A549 treated with GW870086 at 1 μM for 4 hours (cell line): ENCODE measurements at places on chromosomes 16 and 17. TPM values are rescaled to one million over a fixed set of nuclear protein-coding genes. Genes with fewer than 3 reads are reported as not detected.

The TBC1D3I gene
- 0.21 to 0.45 TPM (median 0.33 TPM) in 4 of 5 replicates, not detected in the other for total RNA-seq

The GSG1L gene
- total RNA-seq = not detected in 5 replicates

The VAC14 gene
- 28.0 to 37.2 TPM (median 33.5 TPM) in 5 replicates for total RNA-seq

The SHISA6 gene
- total RNA-seq = not detected in 5 replicates

The SLC38A8 gene
- total RNA-seq = not detected in 5 replicates

The TAC4 gene
- not detected in 5 replicates for total RNA-seq

The KRT36 gene
- 0.07 TPM in 1 of 5 replicates, not detected in the others for total RNA-seq

The SETD1A gene
- total RNA-seq = 13.9 to 22.3 TPM (median 19.3 TPM) in 5 replicates

The C17orf107 gene
- 0.18 to 0.49 TPM (median 0.34 TPM) in 5 replicates for total RNA-seq

The DPEP2 gene
- not detected in 5 replicates for total RNA-seq

The TMEM97 gene
- 39.9 to 45.7 TPM (median 41.3 TPM) in 5 replicates for total RNA-seq

The OR1F1 gene
- 0.18 to 0.67 TPM (median 0.35 TPM) in 4 of 5 replicates, not detected in the other for total RNA-seq

The RGS9 gene
- 6.7 to 8.0 TPM (median 7.4 TPM) in 5 replicates for total RNA-seq

The YBX2 gene
- 0.22 to 0.91 TPM (median 0.52 TPM) in 5 replicates for total RNA-seq

The CHST4 gene
- 0.08 TPM in 1 of 5 replicates, not detected in the others for total RNA-seq

The ADAM11 gene
- total RNA-seq = 1.2 to 2.0 TPM (median 1.8 TPM) in 5 replicates

The DNAAF8 gene
- total RNA-seq = 0.75 to 1.1 TPM (median 0.79 TPM) in 5 replicates

The TLCD3B gene
- 0.10 to 0.31 TPM (median 0.23 TPM) in 5 replicates for total RNA-seq

The CHRNE gene
- 0.07 to 0.17 TPM in 2 of 5 replicates, not detected in the others for total RNA-seq

The TOX3 gene
- 0.13 to 0.64 TPM (median 0.25 TPM) in 5 replicates for total RNA-seq

The MSLN gene
- 2.1 to 4.3 TPM (median 3.2 TPM) in 5 replicates for total RNA-seq

The DHX38 gene
- 46.6 to 52.8 TPM (median 48.9 TPM) in 5 replicates for total RNA-seq

The NHERF2 gene
- total RNA-seq = 48.2 to 73.8 TPM (median 68.4 TPM) in 5 replicates

The DOC2A gene
- 1.7 to 2.3 TPM (median 1.9 TPM) in 5 replicates for total RNA-seq

The SEZ6L2 gene
- total RNA-seq = 17.0 to 21.8 TPM (median 20.7 TPM) in 5 replicates

The SMIM5 gene
- 0.54 to 1.1 TPM (median 0.86 TPM) in 5 replicates for total RNA-seq

The STH gene
- total RNA-seq = not detected in 5 replicates

The AGRP gene
- not detected in 5 replicates for total RNA-seq

The FBXW10B gene
- total RNA-seq = 2.4 to 4.2 TPM (median 3.1 TPM) in 5 replicates

The MT1A gene
- total RNA-seq = 18.1 to 25.3 TPM (median 21.5 TPM) in 5 replicates

The PTGES3L gene
- 0.73 to 2.0 TPM (median 1.0 TPM) in 5 replicates for total RNA-seq

The ICAM2 gene
- total RNA-seq = not detected in 5 replicates
